ENCODE measurements at places on chromosomes 5 and 9. TPM values are rescaled to one million over a fixed set of nuclear protein-coding genes. Genes with fewer than 3 reads are reported as not detected.

ARRDC3 gene
- total RNA-seq = 18.9 TPM

GFI1B gene
- total RNA-seq = 0.12 TPM

DNA sequence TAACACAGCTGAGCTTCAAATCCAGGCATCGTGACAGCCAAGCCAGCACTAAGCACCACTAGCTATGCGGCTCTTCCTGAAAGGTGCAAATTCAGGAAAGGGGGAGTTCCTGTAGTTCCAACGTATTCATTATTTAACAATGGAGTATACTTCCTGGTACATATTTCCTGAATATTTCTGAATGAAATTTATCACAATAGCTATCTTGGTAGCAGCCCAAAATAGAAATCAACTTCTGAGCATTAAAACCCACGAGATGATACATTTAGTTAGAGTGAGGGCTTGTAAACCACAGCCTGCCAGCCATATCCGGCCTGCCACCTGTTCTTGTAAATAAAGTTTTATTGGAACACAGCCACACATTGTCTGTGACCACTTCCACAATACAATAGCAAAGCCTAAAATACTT is 109.7 kb upstream of the RETREG1 start:
- no peak for DNase-seq

PCDHGA9 gene
- 3.6 TPM for total RNA-seq

DNA sequence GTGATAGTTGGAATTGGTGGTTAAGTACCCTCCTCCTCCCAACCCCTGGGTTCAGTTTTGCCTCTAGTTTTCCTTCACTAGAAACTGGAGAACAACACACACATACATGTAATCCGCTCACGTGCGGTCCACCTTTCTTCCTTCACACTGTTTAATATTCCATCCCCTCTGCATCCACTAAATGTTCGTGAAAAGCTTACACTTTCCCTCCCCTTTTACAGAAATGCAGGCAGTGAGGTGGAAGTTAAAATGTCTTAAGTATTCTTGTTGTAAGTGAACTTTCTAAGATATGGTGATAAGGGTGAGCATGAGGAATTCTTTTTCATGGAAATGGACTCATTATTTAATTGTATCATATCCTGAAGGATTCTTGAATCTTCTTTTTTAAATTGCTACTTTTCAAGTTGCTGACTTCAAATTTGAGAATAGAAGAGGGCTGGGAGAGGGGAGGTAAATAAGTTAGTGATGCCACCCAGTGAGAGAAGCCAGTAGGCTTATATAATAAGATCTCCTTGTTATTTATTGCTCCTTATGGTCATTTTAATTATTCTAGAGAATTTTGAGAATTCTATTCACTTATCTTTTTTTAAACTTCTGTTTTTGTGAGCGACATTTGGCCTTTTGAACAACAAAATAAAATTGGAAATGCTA is 90.2 kb downstream of the TLE4 start:
- DNase-seq = no peak

DNA sequence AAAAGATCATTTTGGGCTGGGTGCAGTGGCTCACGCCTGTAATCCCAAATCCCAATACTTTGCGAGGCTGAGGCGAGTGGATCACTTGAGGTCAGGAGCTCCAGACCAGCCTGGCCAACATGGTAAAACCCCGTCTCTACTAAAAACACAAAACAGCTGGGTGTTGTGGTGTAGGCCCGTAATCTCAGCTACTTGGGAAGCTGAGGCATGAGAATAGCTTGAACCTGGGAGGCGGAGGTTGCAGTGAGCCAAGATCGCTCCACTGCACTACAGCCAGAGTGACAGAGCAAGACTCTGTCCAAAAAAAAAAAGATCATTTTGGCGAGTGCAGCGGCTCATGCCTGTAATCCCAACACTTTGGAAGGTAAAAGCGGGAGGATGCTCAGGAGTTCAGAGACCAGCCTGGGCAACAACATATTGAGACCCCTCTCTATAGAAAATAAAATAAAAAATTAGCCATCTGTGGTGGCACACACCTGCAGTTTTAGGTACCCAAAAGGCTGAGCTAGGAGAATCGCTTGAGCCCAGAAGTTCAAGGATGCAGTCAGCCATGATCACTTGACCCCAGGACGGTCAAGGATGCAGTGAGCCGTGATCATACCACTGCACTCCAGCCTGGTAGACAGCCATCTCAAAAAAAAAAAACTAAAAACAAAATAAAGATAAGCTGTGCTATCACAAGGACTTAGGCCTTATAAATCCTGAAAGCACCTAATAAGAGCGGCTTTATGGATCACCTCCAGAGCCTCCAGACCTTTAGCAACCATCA is 16.2 kb downstream of the PPP2CA start:
- DNase-seq = no peak

HDAC3 gene
- 21.1 TPM for total RNA-seq

GRCh38 chr5:94872526-94872925 is 254.1 kb downstream of the SLF1 start:
- no peak for DNase-seq

DNA sequence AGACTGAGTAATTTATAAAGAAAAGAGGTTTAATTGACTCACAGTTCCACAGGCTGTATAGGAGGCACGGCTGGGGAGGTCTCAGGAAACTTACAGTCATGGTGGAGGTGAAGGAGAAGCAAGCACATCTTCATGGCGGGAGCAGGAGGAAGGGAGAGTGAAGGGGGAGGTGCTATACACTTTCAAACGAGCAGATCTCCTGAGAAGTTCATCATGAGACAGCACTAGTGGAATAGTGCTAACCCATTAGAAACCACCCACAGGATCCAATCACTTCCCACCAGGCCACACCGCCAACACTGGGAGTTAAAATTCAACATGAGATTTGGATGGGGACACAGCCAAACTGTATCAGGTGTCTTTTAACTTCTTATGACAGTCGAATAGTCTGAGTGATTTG is 1459.3 kb upstream of the ACO1 start:
- DNase-seq = no peak

DNA sequence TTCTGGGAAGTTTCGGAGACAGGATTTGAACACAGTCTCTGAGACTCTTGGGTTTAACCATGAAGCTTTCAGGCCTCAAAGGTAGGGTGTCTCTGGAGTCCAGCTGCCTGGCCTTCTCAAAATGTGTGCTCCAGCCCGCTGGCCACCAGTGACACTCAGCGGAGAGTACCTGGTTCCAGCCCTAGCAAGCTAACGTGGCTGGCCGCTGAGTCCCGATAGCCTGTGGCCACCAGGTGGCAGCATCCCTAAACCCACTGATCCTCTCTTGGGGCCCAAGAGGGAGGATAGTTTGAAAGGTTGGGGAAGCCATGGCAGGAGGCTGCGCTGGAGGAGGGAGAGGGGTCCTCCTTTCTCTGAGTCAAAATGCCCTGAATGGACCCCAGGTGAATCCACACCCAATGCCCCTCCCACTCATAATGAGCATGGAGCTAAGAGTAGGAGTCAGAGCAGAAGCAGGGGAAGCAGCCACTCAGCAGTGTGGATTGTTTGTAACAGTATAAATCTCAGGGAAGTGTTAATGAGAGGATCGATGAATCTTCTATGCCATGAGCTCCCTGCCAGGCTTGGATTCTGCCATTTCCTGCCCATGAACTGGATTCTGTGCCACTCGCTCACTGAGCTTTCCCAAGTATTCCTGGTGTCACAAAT is 5.4 kb upstream of the TIFAB start:
- DNase-seq = peak; percentile 64

GRCh38 chr5:81761270-81761669 is 10.4 kb upstream of the SSBP2 start:
- DNase-seq = no peak

DNA sequence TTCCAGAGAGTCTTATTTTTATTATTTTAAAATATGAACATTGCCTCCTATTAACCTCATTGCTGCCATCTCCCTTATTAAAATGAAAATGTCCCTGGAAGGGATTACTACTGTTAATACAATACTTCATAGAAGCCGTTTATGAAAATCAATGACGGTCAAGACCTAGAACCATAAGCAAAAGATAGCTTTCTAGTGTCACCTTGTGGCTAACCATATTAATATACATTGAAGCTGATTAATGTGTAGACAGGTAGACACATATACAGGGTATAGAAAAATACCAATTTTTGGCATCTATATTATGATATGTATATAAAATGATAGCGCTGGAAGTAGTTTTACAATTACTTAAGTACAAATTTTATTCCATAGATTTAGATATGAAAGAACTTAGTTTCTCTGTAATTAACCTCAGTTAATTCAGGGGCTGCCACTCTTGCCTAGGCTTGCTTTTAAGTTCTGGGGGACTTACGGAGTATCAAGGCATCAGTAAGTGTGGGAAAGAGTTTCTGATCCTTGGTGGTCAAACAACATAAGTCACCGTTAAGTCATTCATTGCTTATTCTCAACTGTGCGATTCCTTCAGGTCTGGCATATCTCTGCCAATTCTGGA is 2.5 kb upstream of the YTHDC2 start:
- DNase-seq = no peak

DNA sequence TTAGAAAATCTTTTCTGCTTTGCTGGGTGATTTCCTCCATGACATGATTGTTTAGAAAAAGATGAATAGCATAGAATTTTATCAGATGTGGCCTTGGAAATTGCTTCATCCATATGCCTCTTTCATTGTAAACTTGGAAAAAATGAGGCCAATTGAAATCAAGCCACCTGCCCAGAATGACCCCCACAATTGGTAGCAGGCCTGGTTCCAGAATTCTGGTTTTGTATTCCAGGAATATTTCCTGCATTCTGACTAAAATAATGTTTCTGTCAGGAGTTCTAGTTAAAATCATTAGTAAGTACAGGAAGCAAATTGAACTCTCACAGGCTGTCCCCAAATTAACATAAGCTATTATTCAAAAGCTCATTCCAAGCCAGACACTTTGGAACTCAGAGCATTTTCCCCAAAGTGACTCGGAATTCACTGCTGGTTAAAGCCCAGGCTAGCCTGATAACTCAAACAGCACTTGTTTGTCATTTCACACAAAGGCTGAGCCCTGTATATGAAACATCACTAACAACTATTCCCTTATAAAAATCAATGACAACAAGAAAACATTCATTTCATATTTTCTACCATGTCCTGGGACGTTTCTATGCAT is 75.1 kb upstream of the ADCY2 start:
- DNase-seq = no peak

- DNase-seq = no peak
Observed at GRCh38 chr5:59673438-59674058, 220.0 kb downstream of the PDE4D start.

MACIR gene
- total RNA-seq = 3.4 TPM

GRCh38 chr5:180080486-180081280 is 9.1 kb upstream of the RNF130 start:
- no peak for DNase-seq

ZBTB43 gene
- total RNA-seq = 17.5 TPM

TESK1 gene
- 31.9 TPM for total RNA-seq

NUTM2G gene
- not detected for total RNA-seq

GPR21 gene
- 0.55 TPM for total RNA-seq

DNA sequence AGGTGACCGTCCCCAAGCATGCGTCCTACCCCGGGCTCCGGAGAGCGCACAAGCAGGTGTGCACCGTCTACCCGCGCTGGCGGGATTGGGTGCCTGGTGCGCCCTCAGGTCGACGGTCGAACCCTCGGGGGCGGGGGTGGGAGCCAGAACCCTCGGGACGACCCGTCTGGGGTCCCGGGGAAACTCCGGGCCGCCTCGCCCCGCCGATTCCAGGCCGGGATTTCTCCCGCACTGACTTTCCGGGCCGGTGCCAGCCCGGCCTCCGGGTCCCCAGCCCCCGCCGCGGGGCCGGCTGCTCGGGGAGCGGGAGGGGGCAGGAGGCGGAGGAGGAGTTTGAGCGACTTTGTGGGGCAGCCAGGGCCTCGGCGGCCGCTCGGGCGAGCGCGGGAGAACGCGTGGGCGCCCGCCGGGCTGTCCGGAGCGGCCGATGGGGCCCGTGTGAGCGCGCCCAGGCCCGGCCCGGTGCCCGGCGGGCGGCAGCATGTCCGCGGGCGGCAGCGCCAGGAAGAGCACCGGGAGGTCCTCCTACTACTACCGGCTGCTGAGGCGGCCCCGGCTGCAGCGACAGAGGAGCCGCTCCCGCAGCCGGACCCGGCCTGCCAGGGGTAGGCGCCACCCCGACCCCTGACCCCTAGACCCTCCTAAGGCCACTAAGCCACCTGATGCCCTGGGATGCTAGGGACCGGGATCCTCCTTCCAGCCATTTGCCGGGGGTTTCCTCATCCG is at the start of gene DAB2IP:
TSS of gene DAB2IP (plus strand) at position 340 of the 726 bp plus-strand sequence. CDS start at position 482, 142 bp downstream.
- peak; percentile 64 for DNase-seq

- DNase-seq = no peak
Observed at GRCh38 chr9:104944356-104944755, 16.4 kb upstream of the ABCA1 start.

PCDHB13 gene
- 3.5 TPM for total RNA-seq

GRCh38 chr9:95910023-95910707 is 34.7 kb downstream of the ERCC6L2 start:
- no peak for DNase-seq

DNA sequence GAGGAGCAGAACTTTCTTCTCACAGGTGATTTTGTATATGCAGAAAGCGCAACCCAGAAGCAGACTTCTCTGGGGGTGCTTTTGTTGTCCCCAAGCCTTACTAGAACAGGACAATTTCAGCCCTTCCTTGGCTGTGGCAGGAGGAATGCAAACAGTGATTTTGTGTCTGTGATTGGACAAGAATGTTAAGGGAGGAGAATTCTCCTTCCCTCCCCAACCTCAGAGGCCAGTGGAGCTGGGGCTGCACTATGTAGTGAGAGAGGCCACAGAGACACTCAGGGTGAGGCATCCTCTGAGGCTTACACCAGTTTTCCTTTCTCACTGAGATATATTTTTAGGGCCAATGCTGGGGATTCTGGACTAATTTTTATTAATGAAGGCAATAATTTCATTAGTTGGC is 58.8 kb downstream of the ZNF366 start:
- no peak for DNase-seq

DNA sequence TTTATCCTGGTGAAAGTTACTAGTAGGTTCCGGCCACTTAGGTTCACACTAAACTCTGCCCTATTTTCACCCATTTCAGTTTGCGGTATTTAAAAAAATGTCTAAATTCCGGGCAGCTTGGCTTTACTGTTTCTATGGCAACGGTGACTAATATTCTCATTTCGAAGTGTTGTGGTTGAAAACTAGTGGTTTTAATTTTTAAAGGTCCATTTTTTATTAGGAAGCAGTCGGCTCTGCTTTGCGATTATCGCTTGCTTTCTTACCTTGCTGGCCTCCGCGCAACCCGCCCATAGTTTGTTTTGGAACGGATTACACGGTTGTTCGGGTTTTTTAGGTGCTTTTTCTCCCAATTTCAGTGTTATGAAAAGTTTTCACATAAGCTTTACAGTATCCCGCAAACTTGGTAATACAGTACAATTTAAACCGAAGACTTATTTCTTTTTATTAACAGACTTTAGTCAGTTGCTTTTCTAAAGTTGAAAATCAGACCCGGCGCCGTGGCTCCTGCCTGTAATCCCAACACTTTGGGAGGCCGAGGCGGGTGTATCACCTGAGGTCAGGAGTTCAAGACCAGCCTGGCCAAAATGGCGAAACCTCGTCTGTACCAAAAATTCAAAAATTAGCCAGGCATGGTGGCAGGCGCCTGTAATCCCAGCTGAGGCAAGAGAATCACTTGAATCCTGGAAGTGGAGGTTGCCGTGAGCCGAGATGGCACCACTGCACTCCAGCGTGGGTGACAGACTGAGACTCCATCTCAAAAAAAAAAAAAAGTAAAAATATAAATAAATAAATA is 1.6 kb downstream of the KDM4C start:
- no peak for DNase-seq

GRCh38 chr5:72107901-72108201 is 576 bp downstream of the MAP1B start:
- no peak for DNase-seq

RASEF gene
- 0.24 TPM for total RNA-seq

Data from left cardiac atrium (tissue), 4 donors.